Fibroblast of villous mesenchyme (primary cell): ENCODE measurements at places on chromosomes 2 and 18. TPM values are rescaled to one million over a fixed set of nuclear protein-coding genes. Genes with fewer than 3 reads are reported as not detected.

DNA sequence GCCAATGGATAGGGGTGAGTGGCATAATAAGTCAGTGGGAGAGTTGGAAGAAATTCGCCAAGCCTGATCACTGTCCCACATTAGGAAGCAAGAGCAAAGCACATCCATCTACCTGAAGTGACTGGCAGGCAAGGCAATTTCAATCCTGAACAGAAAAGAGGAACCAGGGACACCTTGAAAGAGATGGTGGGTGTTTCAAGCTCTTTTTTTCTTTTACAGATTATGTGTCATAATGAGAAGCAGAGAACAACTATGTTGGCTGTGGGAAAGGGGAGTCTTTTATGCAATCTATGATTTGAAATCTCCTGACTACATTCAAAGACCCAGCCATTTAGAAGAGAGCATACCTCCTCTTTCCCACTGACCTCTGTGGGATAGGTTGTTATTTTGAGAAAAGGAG is 63.5 kb downstream of the TGIF1 start:
- no peak for DNase-seq

DNA sequence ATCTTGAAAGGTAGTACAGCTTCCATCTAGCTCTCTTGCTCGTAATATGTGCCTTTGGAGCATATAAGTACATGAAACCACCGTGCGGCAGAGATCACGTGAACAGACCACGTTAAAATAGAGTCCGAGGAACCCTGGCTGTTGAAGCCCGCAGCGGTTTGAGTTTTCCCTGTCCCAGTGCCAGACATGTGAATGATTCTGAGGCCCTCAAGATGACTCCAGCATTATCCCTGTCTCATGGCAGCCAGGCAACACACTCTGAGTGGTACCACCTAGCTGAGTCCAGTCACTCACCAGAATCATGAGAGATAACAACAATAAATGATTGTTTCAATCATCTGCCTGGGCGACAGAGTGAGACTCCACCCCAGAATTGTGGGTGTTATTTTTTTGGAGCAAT is 21.6 kb upstream of the AAK1 start:
- no peak for DNase-seq

GRCh38 chr18:37270666-37271052 is 294.9 kb downstream of the CELF4 start:
- DNase-seq, result no peak

DNA sequence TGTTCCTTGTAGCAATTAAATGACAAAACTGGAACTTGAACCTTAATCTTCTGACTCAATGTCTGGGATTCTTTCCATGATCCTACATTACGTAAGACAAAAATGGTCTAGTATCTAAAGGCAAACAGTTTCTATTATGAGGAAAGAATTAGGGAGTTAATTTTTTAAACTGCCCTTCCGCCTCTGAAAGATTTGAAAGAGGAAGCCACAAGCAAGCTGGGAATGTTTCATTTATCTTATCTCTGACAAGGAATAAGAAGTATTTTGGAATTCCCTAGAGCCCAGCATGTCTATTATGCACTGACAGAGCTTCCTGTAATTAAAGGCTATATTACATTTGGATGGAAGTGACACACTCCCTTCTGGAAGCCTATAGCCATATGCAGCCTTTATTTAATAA is 558.8 kb upstream of the CDH2 start:
- DNase-seq, result peak; percentile 89

DNA sequence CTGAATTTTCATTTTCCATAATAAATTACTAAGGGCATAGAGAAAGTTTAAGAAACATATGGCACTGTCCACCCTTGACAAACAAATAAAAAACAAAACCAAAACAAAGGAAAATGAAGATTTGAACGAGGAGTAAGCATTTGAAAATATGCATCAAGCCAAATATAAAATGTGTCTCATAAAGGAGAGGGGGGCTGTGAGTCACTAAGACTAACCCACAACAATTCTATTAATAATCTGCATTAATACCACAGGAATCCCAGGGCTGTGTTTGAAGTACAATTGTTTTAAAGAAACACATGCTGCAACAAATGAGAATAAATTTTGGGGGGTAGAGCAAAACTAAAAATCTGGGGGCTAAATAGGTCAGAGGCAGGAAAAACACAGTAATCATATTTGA is 53.8 kb upstream of the STK17B start:
- no peak for DNase-seq

DNA sequence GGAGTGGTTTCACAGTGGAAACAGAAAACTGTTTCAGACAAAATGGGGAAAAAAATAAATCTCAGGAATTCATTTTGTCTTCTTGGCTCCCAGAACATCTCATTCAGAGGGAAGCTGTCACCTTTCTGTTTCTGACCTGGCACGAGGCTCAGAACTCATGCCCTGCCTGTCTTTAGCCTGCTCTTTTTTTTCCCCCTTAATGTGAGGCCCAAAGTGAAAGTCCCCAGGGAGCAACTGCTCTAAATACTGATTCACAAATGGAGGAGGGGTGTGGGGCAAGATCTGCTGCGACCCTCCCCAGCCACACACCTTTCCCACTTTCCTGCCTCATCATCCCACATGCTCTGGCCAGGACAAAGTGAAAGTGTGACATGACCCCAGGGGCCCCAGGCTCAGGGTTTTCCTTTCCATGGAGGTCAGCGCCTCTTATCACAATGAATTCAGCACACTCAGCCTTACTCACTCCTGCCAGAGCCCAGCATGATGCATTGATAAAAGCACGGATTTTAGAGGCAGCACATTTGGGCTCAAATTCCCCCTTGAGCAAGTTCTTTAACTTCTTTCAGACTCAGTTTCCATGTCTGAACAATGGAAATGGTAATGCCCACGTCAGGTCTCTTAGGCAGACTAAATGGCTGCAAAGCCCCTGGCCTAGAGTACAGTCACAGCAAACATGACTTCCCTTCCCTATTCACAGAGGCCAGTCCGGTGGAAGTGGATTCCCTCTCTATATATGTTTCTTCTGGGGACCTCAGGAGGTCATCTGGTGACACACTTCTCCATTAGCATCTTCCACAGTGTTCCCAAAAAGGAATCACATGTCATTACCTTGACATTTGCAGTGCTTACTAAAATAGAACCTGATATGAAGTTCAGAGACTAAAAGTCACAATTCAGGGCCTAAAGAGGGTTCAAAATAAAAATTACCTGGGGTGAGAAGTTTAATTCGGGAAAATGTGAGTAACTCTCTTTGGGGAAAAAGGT is 55.3 kb upstream of the TMEM163 start:
- DNase-seq, result no peak

DNA sequence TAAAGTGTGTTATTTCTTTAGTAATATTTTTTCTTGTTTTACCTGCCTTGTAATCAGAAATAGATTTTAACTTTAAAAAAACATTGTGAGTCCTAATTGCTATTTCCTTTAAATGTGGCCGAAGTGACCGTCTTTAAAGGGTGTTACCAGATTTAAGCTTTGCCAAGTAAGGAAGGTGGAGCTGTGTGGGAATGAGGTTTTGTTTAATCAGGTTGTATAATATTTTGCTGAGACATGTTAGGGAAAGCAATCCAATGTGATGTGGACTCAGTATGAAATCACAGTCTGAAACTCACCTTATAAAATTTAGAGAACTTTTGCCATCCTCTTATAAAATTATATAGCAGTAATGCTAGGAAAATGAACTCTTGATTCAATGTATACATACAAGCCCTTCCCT is 32.9 kb upstream of the ITPRID2 start:
- DNase-seq, result no peak

GRCh38 chr2:26913999-26914658 is 56.3 kb upstream of the MAPRE3 start:
- no peak for DNase-seq

DNA sequence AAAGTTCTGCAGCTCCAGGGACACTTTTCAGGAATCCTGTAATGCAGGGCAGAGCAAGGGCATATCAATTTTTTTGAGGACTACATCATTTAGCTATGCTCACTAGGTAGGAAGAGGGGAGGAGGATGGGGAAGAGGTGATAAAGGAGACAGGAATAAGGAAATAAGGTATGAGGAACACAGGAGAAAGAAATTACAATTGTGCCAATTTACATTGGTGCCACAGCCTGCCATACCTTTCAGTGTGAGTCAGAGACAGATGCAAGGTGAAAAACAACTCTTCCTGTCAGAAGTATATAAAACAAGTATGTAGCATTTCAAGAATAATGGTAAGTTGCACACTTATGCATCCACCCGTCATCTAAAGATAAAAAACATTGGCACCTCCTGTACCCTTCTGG is 5.4 kb upstream of the MRPS9 start:
- DNase-seq, result no peak

DNA sequence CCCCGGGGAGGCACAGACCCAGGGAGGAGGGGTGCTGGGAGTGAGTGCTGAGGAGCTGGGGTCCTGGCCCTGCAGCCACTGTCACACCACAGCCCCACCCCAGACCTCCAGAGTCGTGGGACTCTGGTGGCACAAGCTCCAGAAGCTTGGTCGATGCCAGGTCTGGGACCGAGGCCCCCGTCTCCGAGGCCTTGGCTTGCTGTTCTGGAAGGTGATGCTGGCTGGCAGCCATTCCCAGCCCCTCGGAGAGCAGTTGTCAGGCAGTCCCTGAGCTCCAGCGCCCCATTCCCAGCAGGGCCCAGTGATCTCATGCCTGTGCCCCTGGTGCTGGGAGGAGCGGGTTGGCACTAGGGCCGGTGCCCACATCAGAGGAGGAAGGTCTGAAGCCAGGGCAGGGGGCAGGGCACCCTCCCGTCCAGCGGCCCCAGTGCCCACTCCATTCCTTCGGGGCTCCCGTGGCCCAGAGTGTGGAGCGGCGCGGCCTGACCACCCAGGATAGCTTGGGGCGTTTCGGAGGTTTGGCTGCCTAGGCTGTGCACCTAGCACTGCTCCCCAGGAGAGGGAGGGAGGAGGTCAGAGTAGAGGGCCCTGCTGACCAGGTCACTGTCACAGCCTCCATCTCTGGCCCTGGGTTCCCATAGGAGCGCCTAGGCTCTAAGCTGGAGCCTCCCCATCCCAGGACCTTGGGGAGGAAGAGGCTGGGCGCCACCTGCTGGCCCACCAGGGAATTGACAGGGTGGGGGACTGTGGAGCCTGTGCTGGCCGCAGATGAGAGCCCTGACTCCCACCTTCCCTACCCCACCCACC is 16.8 kb upstream of the ALPI start:
- DNase-seq, result no peak

- DNase-seq, result no peak
These were observed 18.8 kb downstream of the EPHA4 start for GRCh38 chr2:221553333-221553732.

DNA sequence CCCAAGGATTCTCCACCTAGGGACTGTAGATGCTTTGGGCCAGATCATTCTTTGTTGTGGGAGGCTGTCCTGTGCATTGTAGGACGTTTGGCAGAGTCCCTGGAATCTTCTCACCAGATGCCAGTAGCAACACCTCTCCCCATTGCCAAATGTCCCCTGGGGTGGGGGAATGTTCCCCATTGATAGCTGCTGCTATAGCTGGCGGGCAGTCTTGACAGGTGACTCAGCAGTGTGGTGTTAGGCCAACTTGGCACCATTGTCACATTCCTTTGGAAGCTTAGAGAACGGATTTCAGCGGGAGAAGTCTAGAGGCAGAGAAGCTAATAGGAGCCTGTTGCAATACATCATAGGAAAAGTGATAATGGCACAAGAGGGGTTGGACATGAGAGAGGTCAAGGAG is 495.7 kb upstream of the SMIM21 start:
- DNase-seq, result peak; percentile 1

DNA sequence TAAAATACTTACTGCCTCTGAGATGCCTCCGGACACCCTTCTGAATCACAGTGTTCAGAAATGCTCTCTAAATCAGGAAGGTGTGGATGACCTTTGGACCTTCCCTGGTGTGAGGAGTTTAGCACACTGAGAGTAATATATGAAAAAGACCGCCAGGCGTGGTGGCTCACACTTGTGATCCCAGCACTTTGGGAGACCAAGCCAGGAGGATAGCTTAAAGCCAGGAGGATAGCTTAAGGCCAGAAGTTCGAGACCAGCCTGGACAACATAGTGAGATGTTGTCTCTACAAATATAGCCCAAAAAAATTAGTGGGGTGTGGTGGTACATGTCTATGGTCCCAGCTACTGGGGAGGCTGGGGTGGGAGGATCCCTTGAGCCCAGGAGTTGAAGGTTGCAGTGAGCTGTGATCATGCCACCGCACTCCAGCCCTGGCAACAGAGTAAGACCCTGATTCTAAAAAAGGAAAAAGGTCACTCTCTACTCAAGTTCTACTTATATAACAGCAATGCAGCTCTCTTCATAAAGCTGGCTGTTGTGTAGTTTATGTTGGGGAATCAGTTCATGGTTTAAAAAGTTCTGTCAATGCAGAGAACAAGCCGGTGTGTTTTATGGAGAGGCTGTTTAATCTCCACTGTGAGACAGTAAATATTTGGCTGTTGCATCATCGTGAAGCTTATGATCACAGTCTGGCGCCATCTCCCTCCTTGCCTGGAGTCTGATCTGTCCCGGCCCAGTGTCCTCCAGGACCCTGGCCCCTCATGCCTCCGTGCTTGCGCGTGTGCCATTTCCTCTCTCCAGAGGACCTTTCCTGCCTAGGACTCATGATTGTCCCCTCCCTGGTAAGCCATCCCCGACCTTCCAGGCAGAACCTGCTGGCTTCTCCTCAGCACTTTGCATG is 184.5 kb downstream of the FAM210A start:
- peak; percentile 72 for DNase-seq

DNA sequence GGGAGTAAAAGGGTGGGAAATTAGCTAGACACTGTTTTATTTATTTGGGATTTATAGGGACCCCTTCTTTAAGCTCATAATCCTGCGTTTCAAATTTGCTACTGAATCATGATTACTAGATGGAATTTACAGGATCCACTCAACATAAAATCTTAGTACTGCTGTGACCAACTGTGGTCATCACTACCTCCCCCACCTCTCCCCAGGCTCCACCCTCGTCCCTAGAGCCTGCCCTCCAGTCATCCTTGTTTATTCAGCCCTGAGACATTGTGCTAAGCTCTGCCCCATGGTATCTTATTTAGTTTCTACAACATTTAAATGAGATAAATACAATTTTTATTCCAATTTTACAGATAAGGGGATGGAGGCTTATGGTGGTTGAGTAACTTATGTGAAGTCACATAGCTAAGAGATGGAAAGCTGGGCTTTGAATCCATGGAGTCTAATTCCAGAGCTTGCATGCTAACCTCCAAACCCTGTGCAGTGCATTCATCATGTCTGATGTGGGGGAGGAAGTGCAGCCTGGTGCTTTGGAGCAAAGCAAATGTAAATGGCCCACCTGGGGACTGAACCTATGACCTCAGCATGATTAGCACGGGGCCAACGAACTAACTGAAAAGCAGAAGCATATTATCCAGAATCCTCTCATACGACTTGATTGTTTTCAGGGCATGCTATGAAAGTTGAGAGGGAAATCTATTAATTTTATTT is 502.4 kb downstream of the TMEM182 start:
- DNase-seq, result no peak

- DNase-seq, result no peak
These were observed 91.7 kb downstream of the GCA start for GRCh38 chr2:162435676-162436075.

SCYGR2 gene
- not detected in 2 replicates for total RNA-seq

TNS1 gene
- total RNA-seq, result 127 and 147 TPM in 2 replicates
